ENCODE measurements at places on chromosomes 2 and 18. TPM values are rescaled to one million over a fixed set of nuclear protein-coding genes. Genes with fewer than 3 reads are reported as not detected.

DNA sequence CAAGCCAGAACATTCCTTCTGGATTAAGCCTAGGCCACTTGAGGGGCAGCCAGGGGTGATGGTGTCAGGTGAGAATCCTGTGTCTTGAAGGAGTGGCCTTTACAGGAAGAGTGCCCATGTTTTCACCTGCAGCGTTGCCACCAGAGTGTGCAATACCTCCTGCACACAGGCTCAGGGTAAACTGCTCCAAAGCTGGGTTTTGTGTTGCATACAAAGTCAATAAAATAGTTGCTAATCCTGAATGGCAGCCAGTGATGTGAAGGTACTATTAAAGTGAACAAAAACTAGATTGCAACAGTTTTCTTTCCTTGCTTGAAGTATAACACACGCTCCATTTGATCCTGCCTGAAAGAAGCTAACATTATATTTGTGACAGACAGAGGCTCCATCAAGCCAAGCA, 64.4 kb upstream of the NRP2 start:
- no peak overlapping the region for H3K4me3 ChIP-seq
- no peak for DNase-seq
- no peaks in the 10 kb centered on the region for H3K4me1 ChIP-seq
- H3K27ac ChIP-seq: no peak overlapping the region
- H3K27me3 ChIP-seq: peaks cover 14% of the 10 kb centered on the region

ABCA12 gene
- not detected for total RNA-seq

GRCh38 chr18:7566567-7567473, at the start of gene PTPRM:
TSS of gene PTPRM (plus strand) at chr18:7567316. CDS start at chr18:7567819, 503 bp downstream.
- no peak within 1 kb of the TSS for H3K27ac ChIP-seq
- peaks cover 37% of the 10 kb centered on the region for H3K27me3 ChIP-seq
- peak; percentile 74 for DNase-seq
- H3K4me3 ChIP-seq: peak within 1 kb of the TSS; percentile 30
- H3K36me3 ChIP-seq: peaks cover 5% of the 10 kb centered on the region

FEV gene
- total RNA-seq: not detected

DNA sequence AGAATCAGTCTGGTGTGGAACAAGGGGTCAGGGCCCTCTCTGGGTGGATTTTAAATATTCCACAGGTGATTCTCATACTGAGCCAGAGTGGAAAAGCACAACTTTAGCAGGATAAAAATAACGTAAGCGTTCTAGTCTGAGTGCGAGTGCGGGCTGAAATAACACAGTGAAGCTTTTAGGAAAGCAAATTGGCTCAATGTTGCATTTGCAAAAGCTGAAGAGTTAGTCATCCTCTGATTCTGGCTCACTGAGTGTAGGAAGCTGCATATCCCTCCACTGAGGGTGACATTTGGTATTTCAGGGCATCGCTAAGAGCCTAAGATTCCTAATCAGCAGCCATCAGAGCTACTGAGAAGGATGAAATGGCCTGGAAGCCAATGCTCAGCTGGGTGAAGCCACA, 134.7 kb downstream of the RIF1 start:
- no peak overlapping the region for H3K27ac ChIP-seq
- H3K36me3 ChIP-seq: peaks cover 6% of the 10 kb centered on the region
- no peaks in the 10 kb centered on the region for H3K27me3 ChIP-seq
- H3K4me1 ChIP-seq: no peaks in the 10 kb centered on the region
- DNase-seq: no peak

GRCh38 chr2:34979148-34979547, 1376.4 kb upstream of the CRIM1 start:
- H3K4me3 ChIP-seq: no peak overlapping the region
- H3K36me3 ChIP-seq: peaks cover 5% of the 10 kb centered on the region
- no peaks in the 10 kb centered on the region for H3K4me1 ChIP-seq
- no peak for DNase-seq

GREB1L gene
- not detected for total RNA-seq

SERPINB4 gene
- not detected for total RNA-seq

MAL gene
- total RNA-seq: 1.2 TPM

DNA sequence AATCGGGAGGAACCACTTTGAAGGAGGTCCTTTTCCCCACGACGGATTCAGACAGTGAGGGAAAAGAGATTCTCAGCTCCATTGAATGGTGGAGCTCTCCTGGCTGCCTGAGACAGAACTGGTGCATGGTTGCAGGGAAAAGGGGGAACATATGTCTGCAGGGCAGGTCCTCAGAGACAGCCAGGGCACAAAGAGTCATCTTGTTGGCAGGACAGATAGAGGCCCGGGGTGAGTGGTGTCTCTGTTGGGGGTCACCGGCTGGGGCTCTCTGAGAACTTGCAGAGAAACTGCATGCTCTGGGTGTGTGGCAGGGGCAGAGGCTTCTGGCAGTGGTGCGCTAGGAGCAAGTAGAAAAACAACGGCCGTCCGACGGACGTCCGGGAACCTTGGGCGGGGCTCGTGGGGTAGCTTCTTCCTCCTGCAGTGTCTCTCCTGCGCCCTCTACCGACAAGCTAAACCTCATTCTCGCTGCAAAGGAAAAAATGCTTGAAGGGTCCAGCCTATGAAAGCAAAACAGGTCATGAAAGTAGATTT, 94.3 kb downstream of the CDCA7 start:
- no peak overlapping the region for H3K27ac ChIP-seq
- H3K4me3 ChIP-seq: peak overlapping the region; percentile 55
- peak; percentile 67 for DNase-seq
- no peaks in the 10 kb centered on the region for H3K4me1 ChIP-seq
- H3K27me3 ChIP-seq: peaks cover 15% of the 10 kb centered on the region

DNA sequence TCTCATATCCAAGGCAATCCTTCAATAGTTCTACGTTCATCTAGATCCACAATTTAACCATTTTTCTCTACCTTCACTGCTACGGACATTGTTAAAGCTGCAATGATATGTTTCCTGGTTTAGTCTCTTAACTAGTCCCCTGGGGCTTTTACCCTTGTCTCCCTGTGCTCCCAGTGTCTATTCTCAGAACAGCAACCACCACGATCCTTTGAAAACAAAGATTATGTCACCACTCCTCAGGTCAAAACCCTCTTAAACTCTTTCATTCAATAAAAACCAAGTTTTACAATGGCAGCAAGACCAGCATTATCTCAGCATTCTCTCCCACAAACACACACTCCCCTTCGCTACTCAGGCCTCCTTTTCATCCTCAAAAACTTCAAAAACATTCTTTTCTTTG, 298.2 kb upstream of the CHST9 start:
- no peak overlapping the region for H3K27ac ChIP-seq
- H3K27me3 ChIP-seq: no peaks in the 10 kb centered on the region
- DNase-seq: no peak
- no peaks in the 10 kb centered on the region for H3K4me1 ChIP-seq

GKN1 gene
- not detected for total RNA-seq

- DNase-seq: no peak
- H3K36me3 ChIP-seq: no peaks in the 10 kb centered on the region
- no peaks in the 10 kb centered on the region for H3K27me3 ChIP-seq
- H3K4me1 ChIP-seq: no peaks in the 10 kb centered on the region
- H3K4me3 ChIP-seq: no peak overlapping the region
- no peak overlapping the region for H3K27ac ChIP-seq
Observed at GRCh38 chr2:235901243-235901642, 266.9 kb downstream of the GBX2 start.

SCYGR4 gene
- total RNA-seq: not detected

DNA sequence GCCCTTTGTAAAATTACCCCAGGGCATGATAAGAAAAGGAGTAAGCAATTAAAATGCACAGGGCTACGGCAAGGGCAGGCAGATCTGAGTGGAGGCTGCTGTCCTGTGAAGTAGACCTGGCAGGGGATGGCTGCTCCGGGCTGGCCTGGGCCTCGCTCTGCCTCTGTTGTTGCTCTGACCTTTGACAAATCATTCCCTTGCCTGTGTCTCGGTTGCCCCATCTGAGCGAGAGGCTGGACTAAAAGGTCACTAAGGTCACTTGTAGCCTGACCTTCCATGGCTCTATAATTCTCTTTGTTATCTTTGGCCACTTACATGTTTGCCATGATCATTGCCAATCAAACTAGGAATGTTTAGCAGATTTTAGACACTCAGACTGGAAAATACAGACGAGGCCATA, 118.1 kb downstream of the KLHL29 start:
- DNase-seq: no peak
- H3K27me3 ChIP-seq: peaks cover 9% of the 10 kb centered on the region
- H3K4me3 ChIP-seq: no peak overlapping the region
- H3K4me1 ChIP-seq: no peaks in the 10 kb centered on the region

MARS2 gene
- 16.2 TPM for total RNA-seq

ICOS gene
- total RNA-seq: 68.8 TPM

- peaks cover 16% of the 10 kb centered on the region for H3K27me3 ChIP-seq
- no peaks in the 10 kb centered on the region for H3K36me3 ChIP-seq
- no peak overlapping the region for H3K27ac ChIP-seq
- no peak overlapping the region for H3K4me3 ChIP-seq
Observed at GRCh38 chr2:18514526-18515461, 45.7 kb downstream of the RDH14 start.

- no peak for DNase-seq
- no peak overlapping the region for H3K4me3 ChIP-seq
- peaks cover 25% of the 10 kb centered on the region for H3K27me3 ChIP-seq
- H3K27ac ChIP-seq: no peak overlapping the region
Observed at GRCh38 chr2:65465857-65466256, 33.5 kb upstream of the SPRED2 start.

- H3K27me3 ChIP-seq: no peaks in the 10 kb centered on the region
- peak overlapping the region; percentile 14 for H3K27ac ChIP-seq
- peaks cover 8% of the 10 kb centered on the region for H3K4me1 ChIP-seq
- H3K36me3 ChIP-seq: no peaks in the 10 kb centered on the region
- no peak overlapping the region for H3K4me3 ChIP-seq
Observed at GRCh38 chr2:25551316-25551715, 122.1 kb downstream of the DTNB start.

DNA sequence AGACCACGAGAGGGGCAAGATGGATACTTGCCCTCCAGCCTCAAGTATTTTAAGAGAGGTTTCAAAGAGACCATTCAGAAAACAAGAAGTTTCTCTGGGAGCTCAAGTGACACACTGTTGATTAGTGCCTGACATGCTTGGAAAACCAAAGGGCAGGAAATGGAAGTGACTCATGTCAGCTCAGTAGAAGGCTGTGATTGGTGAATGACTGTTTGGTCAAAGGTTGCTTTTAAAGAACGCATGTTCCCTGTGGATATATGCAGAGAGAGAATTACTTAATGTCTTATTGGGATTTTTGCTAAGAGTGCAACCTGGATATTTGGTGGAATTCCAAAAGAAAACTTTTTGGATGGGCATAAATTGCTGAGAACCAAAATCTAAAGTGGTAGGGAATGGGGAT, 549.9 kb downstream of the XIRP2 start:
- H3K36me3 ChIP-seq: no peaks in the 10 kb centered on the region
- H3K27ac ChIP-seq: no peak overlapping the region
- no peaks in the 10 kb centered on the region for H3K4me1 ChIP-seq
- DNase-seq: no peak
- H3K27me3 ChIP-seq: no peaks in the 10 kb centered on the region

- no peaks in the 10 kb centered on the region for H3K4me1 ChIP-seq
- H3K27me3 ChIP-seq: no peaks in the 10 kb centered on the region
- H3K27ac ChIP-seq: no peak overlapping the region
- no peaks in the 10 kb centered on the region for H3K36me3 ChIP-seq
- H3K4me3 ChIP-seq: no peak overlapping the region
Observed at GRCh38 chr2:49306925-49307324, 152.6 kb upstream of the FSHR start.

LCT gene
- 0.33 TPM for total RNA-seq

DNA sequence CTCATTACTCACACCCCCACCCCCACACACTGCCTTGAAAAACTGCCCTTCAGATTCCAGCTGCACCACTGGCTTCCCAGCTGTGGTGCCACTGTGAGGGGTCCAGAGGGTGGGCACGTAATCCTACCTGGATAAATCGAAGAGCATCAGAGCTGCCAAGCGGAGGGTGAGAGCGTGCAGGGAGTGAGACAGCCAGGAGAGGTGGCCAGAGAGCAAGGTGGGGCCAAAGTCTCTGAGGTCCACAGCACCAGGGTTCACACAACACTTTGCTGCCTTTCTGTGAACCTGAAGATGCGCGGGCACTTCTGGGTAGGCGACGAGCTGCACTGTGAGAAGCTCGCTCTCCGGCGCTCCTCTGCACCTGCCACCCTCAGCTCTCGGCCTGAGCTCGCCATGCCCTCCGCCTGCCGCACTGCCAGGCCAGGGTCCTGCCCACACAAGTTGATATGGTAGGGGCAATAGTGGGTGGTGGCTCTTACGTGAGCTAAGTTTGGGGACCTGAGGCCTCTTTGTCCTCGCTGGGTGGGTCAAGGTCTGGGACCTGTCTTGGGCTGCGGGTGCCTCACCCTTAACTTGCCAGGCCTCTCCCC, 83.9 kb downstream of the MARCO start:
- no peaks in the 10 kb centered on the region for H3K4me1 ChIP-seq
- DNase-seq: no peak
- no peaks in the 10 kb centered on the region for H3K36me3 ChIP-seq
- no peak overlapping the region for H3K4me3 ChIP-seq
- H3K27ac ChIP-seq: no peak overlapping the region

DNA sequence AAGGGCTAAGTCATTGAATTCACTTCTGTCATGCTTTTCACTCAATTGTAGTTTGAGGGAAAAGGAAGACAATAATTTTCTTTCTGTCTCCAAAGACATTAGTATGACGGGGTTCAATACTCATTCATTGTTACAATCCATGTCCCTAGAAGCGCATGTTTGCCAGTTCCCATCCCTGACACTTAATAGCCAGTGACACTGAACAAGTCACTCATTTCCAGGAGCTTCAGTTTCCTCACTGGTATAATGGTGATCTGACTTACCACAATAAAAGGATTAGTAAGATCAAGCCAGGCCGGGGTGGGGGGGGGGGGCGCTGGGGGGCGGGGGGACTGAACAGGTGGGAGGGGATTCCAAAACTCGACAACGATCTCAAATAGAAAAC, 144.8 kb upstream of the MAP3K20 start:
- H3K36me3 ChIP-seq: no peaks in the 10 kb centered on the region
- no peak for DNase-seq
- H3K27ac ChIP-seq: no peak overlapping the region
- H3K4me1 ChIP-seq: peaks cover 5% of the 10 kb centered on the region
- peaks cover 40% of the 10 kb centered on the region for H3K27me3 ChIP-seq
- no peak overlapping the region for H3K4me3 ChIP-seq

- H3K27ac ChIP-seq: no peak overlapping the region
- peaks cover 4% of the 10 kb centered on the region for H3K4me1 ChIP-seq
- H3K36me3 ChIP-seq: no peaks in the 10 kb centered on the region
- DNase-seq: no peak
- H3K27me3 ChIP-seq: peaks cover 5% of the 10 kb centered on the region
- H3K4me3 ChIP-seq: no peak overlapping the region
Observed at GRCh38 chr18:74480149-74480651, 16.0 kb upstream of the CNDP2 start.

GRCh38 chr2:101089419-101089818, 61.8 kb downstream of the TBC1D8 start:
- peaks cover 8% of the 10 kb centered on the region for H3K27me3 ChIP-seq
- no peak for DNase-seq
- no peaks in the 10 kb centered on the region for H3K4me1 ChIP-seq
- no peak overlapping the region for H3K27ac ChIP-seq

GRCh38 chr2:225017713-225018112, 24.6 kb downstream of the DOCK10 start:
- H3K27ac ChIP-seq: peak overlapping the region; percentile 23
- H3K36me3 ChIP-seq: no peaks in the 10 kb centered on the region
- no peak for DNase-seq
- no peaks in the 10 kb centered on the region for H3K27me3 ChIP-seq
- H3K4me3 ChIP-seq: no peak overlapping the region

- no peak for DNase-seq
- H3K4me1 ChIP-seq: no peaks in the 10 kb centered on the region
- no peak overlapping the region for H3K27ac ChIP-seq
- no peak overlapping the region for H3K4me3 ChIP-seq
- H3K27me3 ChIP-seq: no peaks in the 10 kb centered on the region
Observed at GRCh38 chr18:58362027-58362575, 266.8 kb downstream of the ALPK2 start.

All from natural killer cell treated with Interleukin-12 subunit alpha and Interleukin-12 subunit beta and Interleukin-15 and Interleukin-18, amount 100 ng/mL, for 72 hours (primary cell).